ENCODE measurements at places on chromosomes 13 and 19.

DNA sequence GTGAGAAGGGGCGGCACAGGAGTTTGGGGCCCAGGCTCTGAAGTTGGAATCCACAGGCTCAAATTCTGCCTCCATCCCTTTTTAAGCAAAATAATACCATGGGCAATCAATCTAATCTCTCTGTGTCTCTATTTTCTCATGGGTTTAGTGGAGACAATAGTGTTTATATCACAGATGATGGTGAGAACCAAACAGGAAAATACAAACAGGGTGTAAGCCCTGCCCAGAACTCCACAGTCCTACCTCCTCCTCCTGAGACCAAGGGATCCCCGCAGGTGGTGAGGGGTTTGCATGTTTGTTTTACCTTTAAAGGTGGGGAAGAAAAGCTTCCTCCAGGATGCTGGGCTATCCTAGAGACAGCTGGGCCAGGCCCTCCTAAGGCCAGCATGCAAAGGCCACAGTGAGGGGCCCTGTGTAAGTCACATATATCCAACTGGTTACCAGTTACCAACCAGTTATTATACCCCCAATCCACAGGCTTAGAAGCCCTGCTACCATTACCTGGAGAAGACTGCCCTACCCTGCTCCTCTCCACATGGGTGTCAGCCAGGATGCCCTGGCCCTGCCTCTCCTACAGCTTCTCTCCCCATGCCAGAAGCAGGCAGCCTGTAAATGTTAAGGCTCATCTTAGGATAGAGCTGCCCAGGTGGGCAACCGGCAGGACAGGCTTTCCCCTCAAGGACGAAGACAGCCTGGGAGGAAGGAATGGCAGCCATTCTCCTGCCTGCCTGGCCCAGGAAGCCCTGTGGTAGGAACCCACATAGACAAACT lies 658.4 kb downstream of the UQCRFS1 start:
- no peak for DNase-seq

DNA sequence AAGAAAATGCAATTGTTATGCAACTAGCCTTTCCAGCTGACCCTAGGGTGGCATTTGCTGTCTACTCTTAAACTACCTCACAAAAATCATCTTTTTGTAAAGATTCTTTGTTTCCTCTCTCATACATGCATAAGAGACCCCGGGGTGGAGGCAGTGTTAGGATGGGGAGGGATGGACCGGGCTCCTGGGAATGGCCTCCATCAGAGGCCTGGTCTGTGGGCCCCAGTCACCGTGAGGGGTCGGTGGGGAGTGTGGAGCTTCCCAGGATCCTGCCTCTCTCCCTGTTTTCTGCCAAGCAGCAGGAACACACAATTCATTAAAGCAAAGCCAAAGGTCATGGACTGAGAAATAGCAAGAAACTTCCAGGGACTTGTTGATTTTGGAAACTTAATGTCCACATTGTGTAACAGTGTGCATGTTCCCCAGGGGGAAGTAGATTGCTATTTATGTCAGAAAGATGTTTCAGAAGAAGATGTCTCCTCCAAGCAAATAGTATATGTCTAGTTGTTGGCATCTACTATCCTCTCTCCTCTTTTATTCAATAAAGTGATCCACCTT lies 241.4 kb downstream of the ENOX1 start:
- no peak for DNase-seq

- DNase-seq, result no peak
Measured at GRCh38 chr13:101989798-101990350, 412.0 kb downstream of the FGF14 start.

DNA sequence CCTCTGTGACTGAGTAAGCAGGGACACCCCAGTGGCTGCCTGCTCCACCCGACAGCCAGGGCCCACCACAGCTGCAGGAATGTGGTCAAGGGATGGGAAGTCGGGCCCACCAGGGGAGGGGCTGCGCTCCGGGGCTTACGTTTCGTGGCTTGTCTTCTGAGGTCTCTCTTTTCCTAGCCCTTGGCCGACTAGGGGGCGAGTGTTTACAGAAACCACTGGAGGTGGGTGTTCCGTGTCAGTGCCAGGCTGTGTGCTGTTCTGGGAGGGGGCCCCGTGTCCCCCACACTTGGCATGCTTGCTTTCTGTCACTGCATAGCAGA lies 4.5 kb downstream of the ADAT3 start:
- DNase-seq, result no peak

DNA sequence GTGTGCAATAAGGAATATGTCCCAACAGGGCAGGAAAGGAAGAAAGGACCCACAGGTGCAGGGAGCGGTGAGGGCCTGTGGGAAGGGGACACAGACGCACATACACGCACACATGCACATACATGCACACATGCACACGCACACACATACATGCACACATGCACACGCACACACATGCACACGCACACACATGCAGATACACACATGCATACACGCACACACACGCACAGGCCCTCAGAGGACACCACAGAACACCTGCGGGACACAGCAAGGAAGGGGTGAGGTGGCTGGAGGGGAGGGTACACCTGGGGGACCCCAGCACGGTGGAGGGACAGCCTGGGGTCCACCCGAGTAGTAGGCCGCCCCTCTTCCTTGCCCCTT lies 12.9 kb downstream of the PIP5K1C start:
- DNase-seq, result no peak

DNA sequence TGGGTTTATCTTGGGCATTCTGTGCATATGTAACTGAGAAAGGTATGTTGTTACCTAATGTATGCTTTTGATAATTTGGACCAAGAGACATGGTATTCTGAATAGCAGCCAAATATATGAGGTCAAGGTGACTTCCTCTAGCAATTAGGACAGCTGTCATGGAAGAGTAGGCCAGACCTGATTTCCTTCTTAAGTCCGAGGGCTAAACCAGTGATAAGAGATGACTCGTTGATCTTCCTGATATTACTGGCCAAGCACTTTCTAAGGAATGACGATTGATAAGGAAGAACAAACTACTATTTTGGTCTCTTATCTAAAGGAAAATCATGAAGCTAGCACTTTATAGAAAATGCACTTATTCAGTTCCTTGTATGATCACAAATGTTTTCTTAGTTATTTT lies 42.7 kb downstream of the ARHGAP35 start:
- DNase-seq, result no peak

DNA sequence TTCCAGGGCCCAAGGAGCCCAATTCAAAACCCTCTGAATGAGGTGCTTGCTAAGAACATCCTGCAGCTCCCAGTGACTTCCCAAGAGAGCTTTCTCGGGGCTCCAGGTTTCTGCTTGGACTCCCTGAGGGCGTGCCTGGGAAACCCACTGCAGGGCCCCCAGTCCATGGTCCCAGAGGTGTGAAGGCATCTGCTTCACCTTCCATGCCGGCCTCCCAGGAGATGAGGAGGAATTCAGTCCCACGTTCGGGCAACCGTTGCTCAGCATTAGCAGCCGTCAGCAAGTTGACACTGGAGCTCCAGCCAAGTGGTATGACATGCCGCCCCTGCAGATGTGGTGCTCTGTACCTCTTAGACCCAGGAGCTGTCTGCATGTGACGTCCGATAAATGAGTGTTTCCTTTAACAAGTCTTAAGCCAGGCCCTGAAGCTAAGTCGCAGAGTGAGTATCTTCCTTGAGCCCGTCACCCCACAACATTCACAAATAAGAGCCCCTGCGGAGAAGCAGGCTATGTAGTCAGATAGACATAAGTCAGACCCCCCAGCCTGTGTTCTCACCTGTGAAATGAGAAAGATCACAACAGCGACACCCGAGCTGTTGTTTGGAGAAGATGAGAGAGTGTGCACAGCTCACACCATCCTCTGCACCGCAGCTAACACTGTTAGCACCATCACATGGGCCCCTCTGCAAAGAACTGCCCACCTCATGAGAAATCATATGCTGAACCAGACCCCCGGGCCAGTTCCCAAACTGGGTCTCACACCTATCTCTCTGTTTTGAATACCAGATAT lies 150.3 kb downstream of the KATNAL1 start:
- no peak for DNase-seq

GRCh38 chr13:98004107-98004506 lies 50.6 kb downstream of the IPO5 start:
- DNase-seq, result no peak

- no peak for DNase-seq
Measured at GRCh38 chr13:91693466-91693865, 295.0 kb downstream of the GPC5 start.

- no peak for DNase-seq
Measured at GRCh38 chr13:20848203-20848602, 54.3 kb downstream of the XPO4 start.

DNA sequence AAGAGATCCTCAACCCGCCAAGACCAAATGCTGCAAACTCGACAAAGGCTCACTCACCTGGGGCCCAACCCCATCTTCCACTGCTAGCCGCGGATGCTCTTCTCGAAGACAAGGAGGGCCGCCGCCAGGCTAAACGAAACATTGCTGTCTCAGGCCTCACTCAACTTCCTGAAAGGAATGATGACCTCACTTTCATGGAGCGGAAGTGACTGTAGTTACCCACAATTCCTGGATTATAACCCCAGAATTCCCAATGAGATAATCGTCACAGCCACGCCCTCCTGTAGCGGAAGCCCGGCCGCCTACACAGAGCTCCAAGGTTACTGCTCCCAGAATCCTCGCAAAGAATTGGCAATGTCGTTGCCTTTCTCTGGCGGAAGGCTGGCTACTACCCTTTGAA lies 10.5 kb upstream of the ZNF112 start:
- no peak for DNase-seq

All from DMS79 (cell line).